ENCODE measurements at places on chromosomes 3 and 15.

DNA sequence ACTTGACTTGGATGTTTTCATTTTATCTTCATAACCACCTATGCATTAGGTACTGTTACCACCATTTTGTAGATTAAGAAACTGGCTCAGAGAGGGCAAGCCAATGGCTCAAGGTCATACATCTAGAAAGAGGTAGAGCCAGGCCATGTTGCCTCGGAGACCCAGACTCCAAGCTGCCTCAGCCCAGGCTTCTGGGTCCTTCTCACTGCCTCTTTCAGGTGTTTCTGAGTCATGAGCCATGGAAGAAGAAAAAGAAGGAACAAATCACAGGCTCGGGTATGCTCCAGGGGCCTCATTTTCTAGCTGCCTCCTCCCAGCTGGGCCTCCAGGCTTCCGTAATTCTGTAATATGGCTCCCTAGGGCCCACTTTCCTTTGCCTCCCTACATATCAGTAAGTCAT lies 226.5 kb upstream of the TOPAZ1 start:
- no peak for DNase-seq

DNA sequence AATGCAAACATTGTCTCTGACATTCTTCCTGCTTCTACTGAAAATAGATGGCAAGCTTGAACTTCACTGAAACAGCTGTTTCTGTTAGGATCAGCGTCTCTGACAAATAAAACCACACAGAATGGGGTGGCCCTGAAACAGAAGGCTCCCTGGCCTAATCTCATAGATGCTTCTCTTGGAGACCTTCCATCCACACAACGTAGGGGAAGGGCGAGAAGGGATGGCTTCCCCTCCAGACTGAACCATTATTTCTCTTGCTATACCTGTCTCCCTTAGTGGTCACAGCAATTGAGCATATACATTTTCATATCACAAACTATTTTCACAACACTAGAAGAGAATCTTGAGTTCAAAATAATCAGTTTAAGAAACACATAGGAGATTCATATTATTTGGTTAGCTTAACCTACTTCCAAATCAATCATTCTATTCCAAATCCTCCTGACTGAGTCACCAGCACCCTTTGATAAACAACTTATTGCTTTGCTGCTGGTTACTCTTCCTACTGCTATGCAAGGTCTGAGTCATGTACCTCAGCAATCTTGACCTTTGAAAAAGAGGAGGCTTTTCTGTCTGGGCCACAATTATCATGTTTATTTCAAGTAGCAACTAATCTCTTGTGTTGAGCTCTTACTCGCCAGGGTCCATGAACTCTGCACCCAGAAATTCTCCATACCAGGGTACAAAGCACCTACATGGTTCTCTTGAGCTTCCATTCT lies 45.5 kb downstream of the CBLB start:
- no peak for DNase-seq

DNA sequence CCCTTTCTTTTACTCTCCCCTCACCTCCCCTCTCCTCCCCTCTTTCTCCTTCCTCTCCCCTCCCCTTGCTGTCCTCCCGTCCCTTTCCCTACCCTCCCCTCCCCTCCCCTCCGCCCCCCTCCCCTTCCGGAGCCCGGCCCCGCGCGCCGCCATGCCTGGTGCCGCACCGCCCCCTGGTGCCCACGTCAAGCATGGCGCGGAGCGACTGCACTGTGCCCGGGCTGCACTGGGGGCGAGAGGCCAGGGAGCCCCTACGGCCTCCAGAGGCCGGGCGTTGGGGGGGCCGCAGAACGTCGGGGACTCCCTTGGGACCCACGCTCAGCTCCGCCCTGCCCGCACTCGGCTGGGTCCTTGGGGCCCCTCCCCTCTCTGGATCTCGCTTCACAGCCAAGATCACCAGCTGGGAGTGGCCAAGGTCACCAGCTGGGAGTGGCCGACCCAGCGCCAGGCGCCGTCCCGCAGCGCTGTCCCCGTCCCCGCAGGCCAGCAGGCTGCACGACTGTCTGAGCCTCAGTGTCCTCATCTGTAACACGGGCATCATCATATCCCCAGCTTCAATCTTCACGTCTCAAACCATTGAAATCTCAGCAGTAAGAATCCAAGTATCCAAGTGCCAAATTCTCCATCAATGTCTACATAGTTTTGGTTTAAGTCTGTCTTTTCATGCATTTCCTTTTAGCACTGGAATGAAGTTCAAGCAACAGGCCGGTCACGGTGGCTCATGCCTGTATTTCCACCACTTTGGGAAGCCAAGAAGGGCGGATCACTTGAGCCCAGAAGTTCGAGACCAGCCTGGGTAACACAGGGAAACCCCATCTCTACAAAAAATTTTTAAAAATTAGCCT lies 42.5 kb downstream of the TPRA1 start:
- peak; percentile 76 for DNase-seq

DNA sequence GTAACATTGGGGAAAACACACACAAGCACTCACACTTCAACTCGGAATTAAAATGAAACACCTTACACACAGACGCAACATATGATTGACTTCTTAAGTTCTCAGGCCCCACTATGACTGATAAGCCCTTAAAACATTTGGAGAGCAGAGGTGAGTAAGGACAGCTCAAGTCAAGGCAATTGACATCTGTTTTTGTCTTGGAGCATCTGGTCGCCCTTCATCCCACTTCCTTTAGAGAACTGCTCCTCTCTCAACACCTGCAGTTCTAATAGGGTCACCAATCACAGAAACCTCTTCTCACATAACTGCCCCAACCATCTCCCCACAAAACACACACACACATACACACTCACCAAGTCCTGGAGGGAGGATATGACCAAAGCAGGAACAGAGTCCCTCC lies 43.4 kb downstream of the ERC2 start:
- DNase-seq, result no peak

- DNase-seq, result no peak
Observed at GRCh38 chr3:158486200-158486599, 84.8 kb upstream of the MLF1 start.

DNA sequence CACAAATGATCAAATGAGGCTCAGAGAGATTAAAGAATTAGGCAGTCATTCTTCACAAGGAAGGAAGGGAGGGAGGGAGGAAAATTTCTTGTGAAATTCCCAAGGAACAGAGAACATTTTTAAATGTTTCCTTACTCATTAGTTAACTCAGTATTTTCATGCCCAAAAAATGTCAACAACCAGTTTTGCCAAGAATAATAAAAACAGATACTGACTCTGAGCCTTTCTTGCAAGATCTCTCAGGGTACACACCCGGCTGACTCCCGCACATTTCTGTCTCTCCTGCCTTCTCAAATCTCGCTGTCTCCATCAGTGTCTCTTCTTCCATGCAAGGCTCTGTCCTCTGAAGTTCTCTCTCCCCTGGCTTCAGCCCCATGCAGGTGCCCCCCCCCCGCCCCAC lies 265.9 kb downstream of the TJP1 start:
- no peak for DNase-seq

DNA sequence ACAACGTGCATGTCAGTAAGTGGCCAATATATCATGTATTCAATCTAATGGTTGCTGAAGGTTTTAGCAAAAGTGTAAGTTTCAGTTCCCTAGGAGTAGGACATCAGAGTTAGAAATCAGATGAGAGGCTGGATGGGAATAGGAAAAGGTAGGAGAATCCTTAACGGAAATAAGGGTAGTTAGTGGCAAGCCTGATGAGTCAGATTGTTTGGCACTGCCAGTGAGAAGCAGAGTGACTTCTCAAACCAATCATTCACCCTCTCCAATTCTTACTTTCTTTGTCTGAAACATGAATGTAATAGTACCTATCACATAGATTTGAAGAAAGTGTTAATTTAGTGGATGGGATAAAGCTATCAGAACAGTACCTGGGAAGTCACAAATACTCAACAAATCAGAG lies 894.0 kb downstream of the NTRK3 start:
- DNase-seq, result no peak

GRCh38 chr15:81749716-81750375 lies 296.0 kb downstream of the MEX3B start:
- DNase-seq, result no peak

GRCh38 chr3:106440672-106441071 lies 571.9 kb upstream of the CBLB start:
- DNase-seq, result no peak

DNA sequence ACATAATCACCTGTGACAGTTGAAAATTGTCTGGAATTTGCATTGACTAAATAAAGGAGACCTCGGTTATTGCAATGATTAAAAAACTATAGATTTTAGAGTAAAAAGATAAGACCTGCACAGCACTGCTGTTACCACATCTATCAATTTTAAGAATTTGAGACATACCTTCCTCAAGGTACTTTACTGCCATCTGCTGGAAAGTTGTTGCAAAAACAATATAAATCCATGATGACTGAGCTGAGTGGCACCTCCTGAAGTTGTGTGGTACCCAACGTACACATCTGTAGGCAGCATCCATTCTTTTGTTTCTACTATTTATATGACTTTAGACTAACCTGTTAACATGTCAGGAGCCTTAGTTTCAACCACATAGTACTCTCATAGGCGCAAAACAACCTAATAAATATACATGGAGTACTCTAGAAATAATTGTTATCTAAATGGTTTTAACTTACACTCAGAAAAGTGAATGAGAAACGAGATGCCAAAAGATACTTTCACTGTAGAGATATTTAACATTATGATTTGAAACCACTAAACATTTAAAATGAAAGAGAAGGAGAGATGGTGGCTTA lies 106.7 kb downstream of the GHSR start:
- no peak for DNase-seq

DNA sequence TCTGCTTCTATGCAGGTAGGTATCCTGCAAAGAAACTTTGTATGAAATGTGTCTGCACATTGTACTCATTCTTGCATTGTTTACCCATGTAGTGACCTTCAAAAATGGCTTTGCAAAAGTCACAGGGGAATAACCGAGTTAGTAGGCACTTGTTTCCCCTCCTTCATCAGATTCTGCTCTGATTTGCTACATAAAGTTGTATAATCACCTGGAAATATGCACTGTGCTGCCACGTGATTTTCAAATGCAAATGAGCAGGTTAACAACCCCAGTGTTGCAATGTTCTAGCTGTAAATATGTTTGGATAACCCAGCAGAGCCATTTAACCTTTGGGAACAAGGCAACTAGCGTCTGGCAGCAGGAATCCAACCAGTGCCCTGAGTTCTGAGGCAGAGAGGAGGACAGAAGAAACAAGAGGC lies at the start of gene KNG1:
Gene KNG1 (plus strand): TSS at position 321 of the 419 bp plus-strand sequence. CDS start 184 bp downstream, outside the sequence.
- no peak for DNase-seq

- no peak for DNase-seq
Observed at GRCh38 chr3:99803297-99803696, 14.4 kb upstream of the CMSS1 start.
